ENCODE measurements at places on chromosomes 1 and 21.

DNA sequence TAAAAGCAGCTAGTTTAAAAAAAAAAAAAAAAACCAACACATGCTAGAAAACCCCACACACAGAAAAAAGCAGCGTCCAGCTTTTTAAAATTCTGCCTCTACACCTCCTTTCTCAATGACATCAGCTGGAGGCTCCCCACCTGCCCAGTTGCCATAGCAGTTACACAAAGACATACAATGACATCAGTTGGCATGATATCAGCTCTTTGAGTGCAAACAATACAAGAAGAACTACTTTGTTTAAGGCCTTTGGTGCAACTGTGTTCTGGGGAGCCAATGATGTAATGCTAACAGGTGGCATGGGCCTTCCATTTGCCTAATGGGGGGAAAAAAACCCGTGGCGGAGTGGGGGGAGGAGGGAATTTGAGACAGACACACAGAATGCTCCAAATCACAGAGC, 32.9 kb downstream of the DUSP10 start:
- peak; percentile 66 for ATAC-seq

GRCh38 chr1:226882631-226883409, 12.4 kb downstream of the PSEN2 start:
- ATAC-seq: peak; percentile 64

DNA sequence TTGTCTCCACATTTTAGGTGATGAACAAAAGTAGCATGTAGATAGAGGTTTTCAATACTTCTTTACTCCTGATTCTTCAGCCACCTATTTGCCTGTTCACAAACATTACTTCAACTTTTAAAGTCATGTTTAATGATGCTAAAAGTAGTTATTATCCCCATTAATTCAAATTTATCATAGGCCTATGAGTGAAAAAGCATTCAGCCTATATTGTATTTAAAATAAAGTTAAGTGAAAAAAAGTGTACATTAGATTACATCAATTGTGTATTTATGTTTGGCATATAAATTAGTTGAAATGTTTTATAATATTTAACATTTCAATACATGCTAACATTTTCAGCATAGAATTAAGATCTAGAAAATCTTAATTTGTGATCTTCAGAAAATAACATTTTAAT, 10.5 kb downstream of the CDKN2C start:
- no peak for ATAC-seq

- no peak for ATAC-seq
Measured at GRCh38 chr21:38948377-38949069, 142.8 kb downstream of the ETS2 start.

GRCh38 chr1:223067914-223068313, 75.1 kb downstream of the TLR5 start:
- no peak for ATAC-seq

GRCh38 chr1:60969971-60970509, 112.3 kb upstream of the NFIA start:
- ATAC-seq: peak; percentile 75

DNA sequence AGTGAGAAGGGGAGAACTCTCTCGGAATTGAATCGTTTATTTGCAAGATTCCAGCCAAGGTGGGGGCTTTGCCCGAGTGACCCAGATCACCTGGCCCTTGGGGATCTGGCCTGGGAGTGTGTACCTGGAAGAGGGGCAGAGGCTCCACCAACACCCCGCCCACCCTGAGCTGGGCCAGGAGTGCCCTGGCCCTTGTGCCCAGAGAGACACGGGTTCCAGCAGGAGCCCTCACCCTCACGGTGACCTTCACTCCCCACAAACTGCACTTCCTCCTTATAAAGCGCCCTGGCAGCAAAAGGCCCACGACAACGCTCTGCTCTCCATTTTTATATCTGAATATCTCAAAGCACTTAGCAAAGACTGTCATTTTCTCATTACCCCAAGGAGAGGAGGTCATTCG, 16.6 kb downstream of the CASZ1 start:
- ATAC-seq: no peak

DNA sequence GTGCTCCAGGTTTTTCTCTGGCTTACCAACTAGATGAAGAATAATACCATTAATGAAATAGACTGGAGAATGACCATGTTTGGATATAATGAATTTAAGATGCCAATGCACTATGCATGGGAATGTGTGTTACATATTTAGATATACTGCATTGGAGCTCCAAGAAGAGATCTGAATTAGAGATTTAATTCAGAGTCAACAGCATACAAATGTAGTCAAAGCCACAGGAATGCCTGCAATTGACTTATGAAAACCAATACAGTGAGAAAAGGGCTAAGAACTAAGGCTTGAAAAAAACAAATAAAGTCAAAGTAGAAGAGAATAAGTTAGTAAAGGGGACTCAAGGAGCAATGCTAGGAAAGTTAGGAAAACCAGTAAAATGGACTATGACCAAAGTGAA, 59.1 kb downstream of the USP24 start:
- peak; percentile 63 for ATAC-seq

DNA sequence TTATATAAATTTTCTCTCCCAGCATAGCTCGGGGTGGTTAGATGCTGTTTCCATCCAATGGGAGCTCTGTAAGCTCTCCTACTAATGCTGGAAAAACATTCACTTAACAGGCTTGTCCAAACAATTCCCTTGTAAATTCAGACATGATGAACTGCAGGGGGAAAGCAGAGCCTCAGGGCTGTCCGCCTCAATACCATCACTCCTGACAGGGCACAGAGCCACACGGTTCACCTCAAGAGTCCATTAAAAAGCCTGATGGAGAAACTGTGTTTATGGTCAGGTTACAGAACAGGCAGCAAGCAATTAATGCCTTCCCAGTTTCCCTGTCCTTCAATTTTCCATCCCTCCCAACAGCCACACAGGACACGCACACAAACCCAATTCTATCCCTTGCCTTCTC, 171.0 kb downstream of the BRINP2 start:
- ATAC-seq: no peak

DNA sequence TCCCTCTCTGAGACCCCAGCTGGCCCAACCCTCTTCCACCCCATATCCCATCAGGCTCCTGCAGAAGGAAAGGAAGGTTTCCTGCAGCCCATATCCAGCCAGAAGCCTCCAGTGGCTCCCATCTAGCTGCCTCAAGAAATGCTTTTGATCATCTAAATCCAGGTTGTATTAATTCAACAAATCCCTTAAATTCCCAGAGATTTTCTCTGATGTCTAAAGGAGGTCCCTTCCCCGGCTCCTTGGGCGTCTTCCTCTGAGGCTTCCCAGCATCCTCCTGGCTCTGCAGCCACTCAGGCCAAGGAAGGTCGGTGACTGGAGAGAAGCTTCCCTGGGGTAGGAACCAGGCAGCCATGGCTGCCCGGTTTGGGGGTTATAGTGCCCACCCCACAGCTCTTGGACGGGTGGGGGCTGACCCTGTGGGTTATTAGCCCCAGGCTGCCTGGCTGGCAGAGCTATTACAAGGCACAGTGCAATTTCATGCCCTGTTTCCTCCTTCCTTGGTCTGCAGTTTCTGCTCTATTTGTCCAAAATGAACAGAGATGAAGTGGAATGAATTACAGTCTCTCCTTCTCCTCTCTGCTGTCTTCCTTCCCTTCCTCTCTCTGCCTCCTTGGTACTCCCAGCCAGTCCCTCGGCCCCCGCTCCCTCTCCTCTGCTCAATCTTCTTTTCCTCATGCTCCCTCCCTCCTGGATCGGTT, 34.8 kb upstream of the DISP3 start:
- ATAC-seq: no peak

All from SK-N-SH treated with all-trans-retinoic acid at 6 μM for 48 hours (cell line).